ENCODE measurements at places on chromosomes 12 and 14.

DNA sequence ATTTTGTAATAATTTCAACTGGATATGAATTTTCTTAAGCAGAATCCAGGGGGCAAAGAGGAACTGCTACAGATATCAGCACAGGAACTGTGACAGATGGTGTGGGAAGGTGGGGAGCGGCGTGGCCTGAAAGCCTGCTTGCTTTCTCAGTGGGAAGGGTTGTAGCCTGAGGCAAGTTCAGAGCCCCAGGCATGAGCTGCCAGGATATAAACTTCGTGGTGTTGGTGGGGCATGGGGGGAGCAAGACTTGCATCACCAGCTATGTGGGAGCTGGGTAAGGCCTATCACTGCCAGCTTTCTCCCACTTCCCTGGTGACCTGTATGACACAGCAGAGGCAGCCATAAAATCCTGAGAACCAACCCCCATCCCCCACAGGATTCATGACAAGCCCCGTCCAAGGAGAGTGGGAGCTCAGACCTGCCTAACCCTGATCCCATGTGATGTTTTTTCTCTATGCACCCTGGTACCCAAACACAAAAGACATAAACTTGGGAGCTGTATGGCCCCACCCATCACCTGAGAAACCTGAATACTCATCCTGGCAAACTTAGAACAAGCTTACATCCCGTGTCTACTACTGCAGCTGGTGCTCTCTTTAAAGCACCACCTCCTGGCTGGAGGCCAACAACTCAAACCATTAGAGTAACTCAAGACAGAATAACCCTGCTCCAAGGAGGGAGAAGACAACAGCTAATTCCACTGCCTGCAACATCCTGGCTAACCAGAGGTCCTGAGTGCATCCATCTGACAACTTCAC, 16.5 kb downstream of the CLEC1A start:
- DNase-seq: no peak

- no peak for DNase-seq
Observed at GRCh38 chr12:89829434-89829975, 120.9 kb upstream of the ATP2B1 start.

DNA sequence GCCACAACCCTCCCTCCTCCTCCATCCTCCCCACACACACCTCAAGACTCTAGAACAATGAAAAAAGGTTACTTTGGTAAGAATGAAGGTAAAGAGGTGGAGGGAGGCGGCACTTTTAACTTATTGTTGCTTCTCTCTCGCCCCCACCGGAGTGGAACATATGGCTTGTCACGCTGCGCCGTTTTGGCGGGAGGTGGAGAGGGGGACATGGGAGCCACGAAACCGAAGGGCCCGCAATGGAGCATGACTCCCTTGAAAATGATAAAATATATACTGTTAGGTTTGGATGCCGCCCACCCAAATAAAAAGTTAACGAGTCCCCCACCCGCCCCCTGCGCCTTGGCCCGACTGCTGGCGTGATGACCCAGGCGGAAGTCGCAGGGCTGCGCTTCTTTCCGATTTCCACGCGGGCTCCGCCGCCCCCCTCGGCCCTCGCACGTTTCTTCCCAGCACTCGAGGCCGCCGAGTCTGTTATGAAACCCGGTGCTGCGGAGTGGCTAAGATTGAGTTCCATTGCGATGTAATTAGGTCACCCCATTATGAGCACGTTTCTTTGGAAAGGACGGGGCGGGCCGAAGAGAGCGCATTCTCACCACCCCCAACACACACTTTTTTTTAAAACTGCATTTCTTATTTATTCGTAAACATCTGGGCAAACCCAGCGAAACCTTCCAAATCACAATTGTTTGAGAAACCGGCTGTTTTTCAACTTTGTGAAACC, 1.4 kb upstream of the ZFP36L1 start:
- peak; percentile 70 for DNase-seq

- DNase-seq: no peak
Observed at GRCh38 chr12:163406-163986, 50.5 kb downstream of the SLC6A12 start.

GRCh38 chr14:103206836-103207387, 83.7 kb downstream of the TNFAIP2 start:
- DNase-seq: no peak

All from activated naive CD4-positive, alpha-beta T cell (primary cell).